ENCODE measurements at places on chromosomes 2 and 18.
A peak's percentile ranks its signal among the peaks of the same experiment; 100 is the strongest.

- no peak for DNase-seq
Measured at GRCh38 chr18:34222307-34223163, 2.2 kb downstream of the NOL4 start.

DNA sequence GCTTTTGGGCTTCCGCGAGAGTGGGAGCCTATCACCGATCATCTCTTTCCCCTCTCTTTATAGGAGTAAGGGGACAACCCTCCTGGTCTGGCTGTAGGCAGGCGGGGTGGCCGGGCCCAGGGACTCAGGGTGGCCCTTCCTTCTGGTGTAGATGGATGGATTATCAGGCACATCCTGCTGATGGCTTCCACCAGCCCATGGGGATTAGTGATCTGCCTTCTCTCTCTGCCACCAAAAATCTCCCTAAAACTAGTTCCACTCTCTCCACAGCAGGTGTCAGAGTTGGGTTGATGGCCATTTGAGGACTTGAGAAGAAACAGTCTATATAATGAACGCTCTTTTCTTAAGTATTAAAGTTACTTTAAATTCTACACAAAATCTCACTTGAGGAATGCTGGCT lies 37.4 kb downstream of the NCK2 start:
- no peak for DNase-seq

DNA sequence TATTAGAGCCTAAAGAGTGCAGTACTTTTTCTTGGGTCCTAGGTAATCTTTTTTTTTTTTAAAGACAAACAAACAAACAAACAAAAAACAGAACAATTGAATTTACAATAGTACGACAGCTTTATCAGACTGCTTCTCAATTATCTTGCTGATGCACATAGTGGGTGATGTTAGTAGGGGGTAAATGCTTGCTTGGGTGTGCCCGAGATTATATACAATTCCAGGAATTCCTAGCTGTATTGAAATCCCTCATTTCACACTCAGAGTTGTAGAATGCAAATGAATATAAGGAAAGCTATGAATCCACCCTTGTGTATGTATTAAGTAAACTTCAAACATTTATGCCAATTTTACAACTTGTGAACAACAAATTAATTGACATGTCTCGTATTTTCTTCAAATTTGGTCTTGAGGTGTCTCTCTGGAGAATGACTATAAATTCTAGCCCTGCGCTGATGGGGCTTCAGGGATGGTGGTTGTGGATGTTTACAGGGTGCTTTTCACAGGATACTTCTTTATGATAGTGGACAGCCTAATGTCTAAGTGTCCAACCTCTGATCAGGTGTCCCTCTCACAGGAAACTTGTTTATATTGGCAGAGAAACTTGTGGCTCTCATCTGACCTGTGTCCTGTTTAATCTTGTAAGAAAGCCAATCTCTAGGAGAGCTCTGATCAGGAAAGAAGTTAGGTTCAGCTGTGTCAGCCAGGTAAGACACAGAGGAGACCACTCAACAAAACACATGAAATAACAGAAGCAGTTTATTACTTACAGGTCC lies 61.9 kb upstream of the SLC39A10 start:
- no peak for DNase-seq

DNA sequence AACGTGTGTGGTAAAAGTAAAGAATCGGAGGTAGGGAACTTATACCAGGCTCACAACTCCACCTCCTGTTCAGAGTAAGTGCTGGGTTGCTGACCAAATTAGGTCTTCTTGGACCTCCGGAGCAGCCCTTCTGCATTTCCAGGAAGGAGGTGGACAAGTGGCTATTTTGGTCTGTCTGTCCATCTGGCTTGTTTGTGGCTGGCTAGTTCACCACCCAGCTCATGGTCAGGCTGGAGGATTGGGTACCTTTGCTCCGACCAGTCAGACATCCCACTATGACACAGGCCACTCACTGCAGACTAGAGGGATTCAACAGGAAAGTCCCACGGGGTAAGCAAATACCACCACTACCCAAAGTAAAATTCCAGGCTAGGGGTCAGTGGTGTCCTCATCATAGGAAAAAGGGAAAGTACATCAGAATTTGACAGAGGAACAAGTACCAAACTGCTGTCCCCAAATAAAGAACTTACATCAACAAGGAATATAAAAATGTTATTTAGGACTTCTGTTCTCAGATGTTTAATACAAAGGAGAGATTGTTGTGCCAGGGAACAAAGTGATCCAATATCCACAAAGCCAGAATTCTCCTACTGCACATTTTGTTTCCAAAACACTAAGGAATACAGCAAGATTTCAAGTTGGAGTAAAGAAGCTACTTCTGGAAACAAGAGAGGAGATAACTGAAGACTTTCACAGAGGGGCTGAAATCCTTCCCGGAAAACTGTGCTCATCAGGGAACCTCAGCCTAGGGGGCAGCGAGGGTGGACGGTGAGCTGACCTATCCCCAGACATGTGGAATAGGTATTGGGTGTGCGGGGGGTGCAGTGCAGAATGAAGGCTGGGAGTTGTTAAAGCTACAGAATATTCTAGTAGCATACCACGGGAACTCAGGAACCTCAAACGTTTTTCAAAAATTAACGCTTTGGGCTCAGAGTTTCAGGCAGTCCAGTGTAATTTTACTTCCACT lies 56.9 kb downstream of the BCL2 start:
- DNase-seq: no peak

DNA sequence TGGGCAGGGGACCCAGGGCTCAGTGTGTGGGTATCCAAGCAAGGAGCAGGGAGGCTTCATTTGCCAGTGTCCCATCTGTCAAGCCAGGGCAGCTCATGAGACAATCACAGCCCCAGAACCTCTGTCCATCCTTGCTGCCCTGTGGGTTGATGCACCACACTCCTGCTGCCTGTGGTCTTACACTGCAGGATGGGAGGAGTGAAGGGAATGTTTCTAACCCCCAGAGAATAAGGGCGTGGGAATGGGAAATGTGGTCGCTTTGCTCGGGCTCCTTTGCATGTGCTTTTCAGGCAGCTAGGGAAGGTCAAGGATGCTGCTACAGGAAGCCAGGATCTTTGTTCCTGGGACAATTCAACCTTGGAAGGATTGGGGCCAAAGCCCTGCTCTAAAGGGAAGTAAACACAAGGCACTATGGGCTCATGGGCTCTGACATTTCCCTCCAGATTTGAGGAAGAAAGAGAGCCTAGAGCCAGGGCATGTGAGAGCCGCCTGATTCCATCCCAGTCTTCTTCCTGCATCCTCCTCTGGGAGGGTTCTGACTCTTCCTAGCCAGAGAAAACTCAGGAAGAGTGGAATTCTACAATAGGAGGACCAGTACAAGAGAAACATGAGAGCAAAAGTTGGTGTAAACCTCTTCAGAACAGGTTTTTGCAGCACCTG lies 18.8 kb upstream of the MAP3K20 start:
- DNase-seq: no peak

GRCh38 chr2:206804326-206804725 lies 38.9 kb downstream of the FASTKD2 start:
- no peak for DNase-seq

DNA sequence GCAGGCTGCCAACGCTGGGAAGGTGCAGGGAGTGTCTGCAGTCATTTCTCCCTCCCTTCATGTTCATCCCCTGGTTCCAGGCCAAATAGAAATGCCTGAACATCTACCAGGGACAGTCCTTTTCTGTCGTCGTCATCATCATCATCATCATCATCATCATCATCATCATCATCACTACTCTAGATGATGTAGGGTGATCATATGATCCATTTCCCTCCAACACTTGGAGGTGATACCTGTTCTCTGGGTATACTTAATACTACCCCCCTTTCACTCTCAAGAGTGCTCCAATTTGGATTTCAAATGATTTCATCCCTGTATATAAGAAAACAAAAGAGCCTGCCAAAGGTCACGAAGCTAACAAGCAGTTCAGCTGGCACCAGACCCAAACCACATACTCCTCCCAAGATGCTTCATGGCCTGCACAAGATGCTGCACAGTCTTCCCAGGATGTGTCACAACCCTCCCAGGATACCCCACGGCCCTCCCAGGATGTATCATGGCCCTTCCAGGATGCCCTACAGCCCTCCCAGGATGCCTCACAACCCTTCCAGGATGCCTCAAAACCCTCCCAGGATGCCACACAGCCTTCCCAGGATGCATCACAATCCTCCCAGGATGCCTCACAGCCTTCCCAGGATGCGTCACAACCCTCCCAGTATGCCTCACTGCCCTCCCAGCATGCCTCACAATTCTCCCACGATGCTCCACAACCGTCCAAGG lies 257.9 kb downstream of the DYSF start:
- DNase-seq: no peak

- no peak for DNase-seq
Measured at GRCh38 chr18:56086176-56086575, 498.2 kb upstream of the TCF4 start.

DNA sequence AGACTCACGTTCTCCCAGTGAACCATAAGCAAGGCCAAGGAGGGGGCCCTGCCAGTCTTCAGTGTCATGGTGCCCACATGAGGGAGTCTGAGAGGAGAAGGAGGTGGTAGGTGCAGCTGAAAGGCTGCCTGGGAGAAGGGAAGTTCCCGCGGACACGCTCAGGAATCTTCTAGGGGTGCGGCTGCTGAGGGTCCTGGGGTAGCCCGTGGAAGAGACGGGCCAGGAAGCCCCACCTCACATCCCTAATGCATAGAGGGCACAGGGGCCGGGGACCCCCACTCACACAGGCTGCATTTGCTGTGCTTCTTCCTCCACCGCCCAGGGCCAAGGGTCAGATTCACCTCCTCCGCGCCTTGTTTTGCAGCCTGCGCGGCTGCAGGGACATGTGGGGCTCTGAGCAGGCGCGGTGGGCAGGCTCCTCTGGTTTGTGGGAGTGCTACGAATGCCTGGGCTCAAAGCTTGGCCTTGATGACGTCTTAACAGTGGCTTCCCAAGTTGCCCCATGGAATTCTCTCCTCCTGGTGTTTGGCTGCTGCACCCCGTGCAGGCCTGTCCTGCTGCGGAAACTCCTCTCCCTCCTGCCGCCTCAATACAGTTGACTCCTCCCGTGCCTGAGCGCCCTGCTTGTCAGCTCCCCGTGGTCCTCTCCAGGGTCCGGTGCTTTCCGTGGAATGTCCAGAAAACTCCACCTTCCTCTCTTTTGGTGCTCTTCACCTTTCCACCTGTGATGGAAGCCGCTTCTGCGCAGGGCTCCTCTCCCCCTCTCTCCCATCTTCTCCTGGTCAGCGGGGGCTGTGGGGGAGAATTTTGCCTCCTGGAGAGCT lies 95.7 kb downstream of the VAPA start:
- no peak for DNase-seq

- peak; percentile 16 for DNase-seq
Measured at GRCh38 chr18:46070815-46071652, 1.0 kb downstream of the PSTPIP2 start.

- no peak for DNase-seq
Measured at GRCh38 chr2:67782443-67782842, 280.4 kb downstream of the C1D start.

GRCh38 chr2:37705191-37705590 lies 33.7 kb upstream of the CDC42EP3 start:
- no peak for DNase-seq

DNA sequence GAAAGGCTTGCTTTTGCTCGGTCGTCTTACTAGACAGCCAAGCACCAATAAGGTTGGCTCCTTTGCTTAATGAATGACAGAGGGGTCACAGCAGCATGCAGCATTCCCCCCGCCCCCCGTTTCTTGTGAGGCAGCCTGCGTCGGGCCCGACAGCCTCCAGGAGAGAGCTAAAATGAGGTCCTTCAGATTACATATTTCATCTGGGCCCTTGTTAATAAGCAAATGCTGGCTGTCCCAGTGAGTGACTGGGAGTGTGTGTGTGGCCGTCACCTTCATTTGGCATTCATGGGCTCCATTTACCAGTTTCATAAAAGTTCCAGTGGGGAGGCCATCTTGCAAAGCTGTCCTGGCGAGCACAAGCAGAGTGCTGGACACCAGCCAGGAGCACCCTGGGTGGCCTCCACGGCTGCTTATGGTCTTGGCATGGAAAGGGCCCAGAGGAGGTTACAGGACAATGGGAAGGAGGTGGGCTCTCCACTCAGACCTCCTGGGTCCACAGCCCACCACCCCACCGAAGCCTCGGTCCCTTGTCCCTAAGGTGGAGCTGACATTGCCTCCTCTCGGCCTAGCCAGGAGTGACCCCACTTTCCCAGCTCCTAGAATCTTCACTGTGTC lies 37.2 kb downstream of the ODC1 start:
- no peak for DNase-seq

Data from activated naive CD4-positive, alpha-beta T cell treated with Interleukin-2 at 50 U/mL for 16 hours (primary cell).